Activated T-cell treated with anti-CD3 and anti-CD28 coated beads for 1 hour (primary cell): ENCODE measurements at places on chromosomes 13 and 19.

- DNase-seq: no peak
Measured at GRCh38 chr19:30085394-30085793, 143.4 kb downstream of the URI1 start.

DNA sequence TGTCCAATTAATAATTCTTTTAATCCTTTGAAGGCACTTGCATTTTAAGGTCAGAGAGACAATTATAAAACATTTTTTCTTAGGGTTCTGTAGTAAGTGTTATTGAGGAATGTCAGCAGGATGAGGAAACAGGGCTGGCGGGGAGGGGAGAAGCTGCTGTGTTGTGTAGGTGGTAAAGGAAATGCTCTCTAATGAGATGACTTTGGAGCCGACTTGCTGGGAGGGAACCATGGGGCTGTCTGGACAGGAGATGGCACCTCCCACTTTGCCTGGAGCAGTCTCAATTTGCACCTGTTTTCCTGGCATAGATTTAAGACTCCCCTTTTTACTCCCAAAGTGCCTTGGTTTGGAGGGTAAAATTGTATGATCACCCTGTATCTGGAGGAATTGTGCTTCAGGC lies 230.4 kb downstream of the ATP8A2 start:
- no peak for DNase-seq

GRCh38 chr13:51761643-51762350 lies 42.2 kb downstream of the DHRS12 start:
- no peak for DNase-seq

- DNase-seq: no peak
Measured at GRCh38 chr19:33267706-33268105, 34.6 kb downstream of the CEBPA start.

- DNase-seq: no peak
Measured at GRCh38 chr13:33711436-33711835, 106.5 kb upstream of the RFC3 start.

- DNase-seq: no peak
Measured at GRCh38 chr19:1384085-1384462, 367 bp downstream of the NDUFS7 start.

- no peak for DNase-seq
Measured at GRCh38 chr19:36488118-36488845, 1.1 kb downstream of the ZNF566 start.

- DNase-seq: peak; percentile 38
Measured at GRCh38 chr19:29714371-29714952, 599 bp downstream of the C19orf12 start.

DNA sequence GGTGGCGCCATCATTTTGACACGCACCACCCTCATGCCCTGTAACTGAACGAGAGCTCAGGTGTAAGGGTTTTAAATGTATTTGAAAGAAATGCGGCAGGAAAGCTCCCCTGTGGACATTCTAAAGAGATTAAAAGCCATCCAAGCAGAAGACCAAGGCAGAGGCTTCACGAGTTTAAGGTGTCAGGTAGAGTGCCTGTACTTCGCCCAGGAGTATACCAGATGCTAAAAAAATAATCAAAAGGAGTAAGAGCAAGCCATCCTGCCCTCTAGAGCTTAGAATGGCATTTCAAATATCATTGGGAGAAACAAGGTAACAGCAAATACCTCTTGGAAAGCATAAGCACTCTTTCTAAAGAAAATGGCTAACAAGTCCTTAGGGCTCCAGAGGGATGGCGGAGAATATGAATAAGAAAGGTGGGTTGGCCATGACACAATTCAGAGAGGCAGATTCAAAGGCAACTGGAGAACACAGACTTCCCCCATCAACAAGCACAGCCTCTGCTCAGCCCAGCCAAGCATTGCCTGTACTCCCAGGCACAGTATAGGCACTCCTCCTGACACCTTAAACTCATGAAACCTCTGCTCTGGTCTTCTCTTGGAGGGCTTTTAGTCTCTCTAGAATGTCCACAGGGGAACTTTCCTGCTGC lies 447.6 kb downstream of the SUCLA2 start:
- DNase-seq: no peak

DNA sequence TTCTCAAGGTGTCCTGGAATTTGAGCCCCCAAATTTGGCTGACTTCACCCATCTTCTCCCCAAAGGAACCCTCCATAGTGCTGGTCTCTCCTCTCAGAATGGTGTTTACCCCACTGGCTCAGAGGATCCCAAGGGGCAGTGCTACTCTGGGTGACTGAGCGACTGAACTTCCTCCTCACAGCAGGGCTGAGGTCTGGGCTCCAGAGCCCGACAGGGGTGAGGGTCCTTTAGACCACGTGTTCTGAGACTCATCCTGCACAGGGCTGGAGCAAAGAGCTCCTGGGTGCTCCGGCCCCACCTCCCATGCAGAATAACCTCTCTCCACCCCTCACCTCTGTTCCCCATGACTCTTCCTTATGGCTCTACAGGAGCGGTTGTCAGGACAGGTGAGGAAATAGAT lies 23.2 kb upstream of the CD33 start:
- no peak for DNase-seq

GRCh38 chr13:106213028-106213757 lies 322.3 kb downstream of the EFNB2 start:
- DNase-seq: no peak

GRCh38 chr19:29690842-29691241 lies 24.2 kb downstream of the C19orf12 start:
- no peak for DNase-seq

- DNase-seq: no peak
Measured at GRCh38 chr13:70874636-70875035, 766.4 kb upstream of the KLHL1 start.

DNA sequence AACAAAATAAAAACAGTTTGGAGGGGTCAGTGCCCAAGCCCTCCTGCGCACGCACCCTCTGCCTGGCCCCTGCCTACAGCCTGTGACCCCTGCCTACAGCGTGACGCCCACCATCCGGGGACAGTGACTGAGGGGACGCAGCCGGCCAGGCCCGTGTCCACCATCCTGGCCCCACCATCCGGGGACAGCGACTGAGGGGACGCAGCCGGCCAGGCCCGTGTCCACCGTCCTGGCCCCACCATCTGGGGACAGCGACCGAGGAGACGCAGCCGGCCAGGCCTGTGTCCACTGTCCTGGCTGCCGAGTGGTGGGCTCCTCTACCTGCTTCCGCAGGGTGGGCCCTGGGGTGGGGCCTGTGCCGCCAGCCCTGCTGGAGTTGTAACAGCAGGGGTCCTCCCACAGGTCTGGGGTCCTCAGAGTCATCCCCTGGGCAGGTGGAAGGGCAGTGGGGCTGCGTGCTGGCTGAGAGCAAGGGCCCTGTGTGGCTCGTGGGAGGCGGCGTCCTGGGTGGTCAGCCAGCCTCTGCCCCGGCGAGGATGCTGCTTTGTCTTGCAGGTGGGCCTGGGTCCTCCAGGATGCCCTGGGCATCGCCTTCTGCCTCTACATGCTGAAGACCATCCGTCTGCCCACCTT lies 14.3 kb downstream of the SPPL2B start:
- no peak for DNase-seq

DNA sequence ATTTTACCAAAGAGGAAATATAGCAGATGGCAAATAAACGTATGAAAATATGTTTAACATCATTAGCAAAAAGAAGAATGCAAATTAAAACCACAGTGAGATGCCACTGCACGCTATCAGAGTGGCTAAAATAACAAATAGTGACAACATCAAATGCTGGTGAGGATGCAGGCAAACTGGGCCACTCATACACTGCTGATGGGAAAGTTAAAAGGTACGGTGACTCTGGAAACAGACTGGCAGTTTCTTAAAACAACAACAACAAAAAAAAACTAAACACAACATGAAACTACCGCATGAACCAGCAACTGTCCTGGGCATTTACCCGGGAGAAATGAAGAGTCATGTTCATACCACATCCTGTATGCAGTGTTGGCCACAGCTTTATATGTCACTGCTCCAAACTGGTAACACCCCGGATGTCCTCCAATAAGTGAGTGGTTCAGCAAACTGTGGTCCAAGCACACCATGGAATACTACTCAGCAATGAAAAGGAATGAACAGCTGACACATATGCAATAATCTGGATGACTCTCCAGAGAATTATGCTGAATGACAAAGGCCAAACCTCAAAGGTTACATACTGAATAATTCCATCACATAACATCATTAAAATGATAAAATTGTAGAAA lies 22.3 kb downstream of the EPS15L1 start:
- no peak for DNase-seq
